ENCODE measurements at places on chromosomes 13 and 19.
A peak's percentile ranks its signal among the peaks of the same experiment; 100 is the strongest.

GRCh38 chr13:114082849-114083645 lies 49.4 kb downstream of the RASA3 start:
- no peaks in the 10 kb centered on the region for H3K27me3 ChIP-seq
- no peak for DNase-seq
- peaks cover 50% of the 10 kb centered on the region for H3K4me1 ChIP-seq
- H3K27ac ChIP-seq, result no peak overlapping the region
- peaks cover 58% of the 10 kb centered on the region for H3K36me3 ChIP-seq

GRCh38 chr19:15452111-15453047 lies 2.6 kb upstream of the WIZ start:
- H3K27me3 ChIP-seq, result no peaks in the 10 kb centered on the region
- H3K27ac ChIP-seq, result peak overlapping the region; percentile 42
- peaks cover 16% of the 10 kb centered on the region for H3K36me3 ChIP-seq
- H3K4me3 ChIP-seq, result no peak overlapping the region
- DNase-seq, result no peak

GRCh38 chr13:42781352-42781751 lies at the start of gene FAM216B:
Gene FAM216B (plus strand): TSS chr13:42781584. CDS start chr13:42784068, 2,484 bp downstream.
- H3K27ac ChIP-seq, result no peak within 1 kb of the TSS
- H3K36me3 ChIP-seq, result no peaks in the 10 kb centered on the region
- H3K4me1 ChIP-seq, result no peaks in the 10 kb centered on the region
- DNase-seq, result no peak
- H3K4me3 ChIP-seq, result no peak within 1 kb of the TSS

GRCh38 chr19:49875857-49876421 lies 1.2 kb downstream of the AKT1S1 start:
- peak; percentile 45 for DNase-seq
- H3K27ac ChIP-seq, result peak overlapping the region; percentile 97
- peak overlapping the region; percentile 96 for H3K4me3 ChIP-seq
- peaks cover 20% of the 10 kb centered on the region for H3K4me1 ChIP-seq
- no peaks in the 10 kb centered on the region for H3K27me3 ChIP-seq

- no peaks in the 10 kb centered on the region for H3K27me3 ChIP-seq
- H3K27ac ChIP-seq, result no peak overlapping the region
- no peaks in the 10 kb centered on the region for H3K4me1 ChIP-seq
- no peak overlapping the region for H3K4me3 ChIP-seq
Measured at GRCh38 chr13:59901191-59901590, 262.5 kb downstream of the DIAPH3 start.

DNA sequence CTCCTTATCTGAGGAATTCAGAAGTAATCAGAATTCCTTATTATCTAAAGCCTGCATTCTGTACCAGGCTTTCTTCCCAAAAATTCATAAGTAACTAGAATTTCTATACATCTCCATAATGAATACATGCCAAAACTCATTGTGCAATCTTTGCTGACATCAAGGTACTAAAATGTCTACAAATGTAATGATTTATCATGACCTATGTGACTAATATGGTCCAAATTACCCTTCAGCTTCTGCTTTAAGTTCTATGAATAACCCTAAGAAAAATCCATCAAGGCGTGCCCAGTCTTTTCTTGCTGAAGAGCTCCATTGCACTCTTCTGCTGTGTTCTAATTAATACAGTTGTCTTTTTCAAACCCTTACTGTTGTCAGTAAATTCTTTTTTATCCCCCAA lies 58.5 kb upstream of the SLITRK1 start:
- DNase-seq, result no peak
- H3K4me1 ChIP-seq, result no peaks in the 10 kb centered on the region
- H3K36me3 ChIP-seq, result no peaks in the 10 kb centered on the region
- no peak overlapping the region for H3K4me3 ChIP-seq
- no peak overlapping the region for H3K27ac ChIP-seq

- no peaks in the 10 kb centered on the region for H3K36me3 ChIP-seq
- no peaks in the 10 kb centered on the region for H3K4me1 ChIP-seq
- no peak overlapping the region for H3K4me3 ChIP-seq
- no peak overlapping the region for H3K27ac ChIP-seq
- no peaks in the 10 kb centered on the region for H3K27me3 ChIP-seq
- DNase-seq, result no peak
Measured at GRCh38 chr19:2385053-2385721, 25.1 kb downstream of the TMPRSS9 start.

- H3K4me1 ChIP-seq, result peaks cover 19% of the 10 kb centered on the region
- peak overlapping the region; percentile 59 for H3K27ac ChIP-seq
- H3K27me3 ChIP-seq, result no peaks in the 10 kb centered on the region
Measured at GRCh38 chr19:2289714-2290435, 7.9 kb upstream of the PEAK3 start.

DNA sequence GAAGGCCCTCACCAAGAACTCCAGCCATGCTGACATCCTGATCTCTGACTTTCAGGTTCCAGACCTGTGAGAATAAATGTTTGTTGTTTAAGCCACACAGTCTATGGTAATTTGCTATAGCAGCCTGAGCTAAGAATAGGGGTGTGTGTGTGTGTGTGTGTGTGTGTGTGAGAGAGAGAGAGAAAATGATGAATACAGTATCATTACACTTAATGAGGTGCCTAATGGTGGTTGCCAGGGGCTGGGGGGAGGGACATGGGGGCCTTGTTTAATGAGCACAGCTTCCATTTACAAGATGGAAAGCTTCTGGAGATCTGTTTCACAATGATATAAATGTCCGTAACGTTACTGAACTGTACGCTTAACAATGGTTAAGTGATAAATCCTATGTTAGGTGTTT lies 53.8 kb upstream of the LATS2 start:
- no peak overlapping the region for H3K27ac ChIP-seq
- H3K27me3 ChIP-seq, result no peaks in the 10 kb centered on the region
- H3K4me1 ChIP-seq, result no peaks in the 10 kb centered on the region

Data from naive thymus-derived CD4-positive, alpha-beta T cell (primary cell).